ENCODE measurements at places on chromosomes 6 and 20.

GRCh38 chr20:23285536-23285935 lies 65.1 kb upstream of the NXT1 start:
- DNase-seq = no peak

GRCh38 chr6:11155589-11155988 lies 44.1 kb upstream of the ERVFRD-1 start:
- no peak for DNase-seq

- DNase-seq = peak; percentile 32
Measured at GRCh38 chr6:11854408-11855165, 76.0 kb upstream of the ADTRP start.

DNA sequence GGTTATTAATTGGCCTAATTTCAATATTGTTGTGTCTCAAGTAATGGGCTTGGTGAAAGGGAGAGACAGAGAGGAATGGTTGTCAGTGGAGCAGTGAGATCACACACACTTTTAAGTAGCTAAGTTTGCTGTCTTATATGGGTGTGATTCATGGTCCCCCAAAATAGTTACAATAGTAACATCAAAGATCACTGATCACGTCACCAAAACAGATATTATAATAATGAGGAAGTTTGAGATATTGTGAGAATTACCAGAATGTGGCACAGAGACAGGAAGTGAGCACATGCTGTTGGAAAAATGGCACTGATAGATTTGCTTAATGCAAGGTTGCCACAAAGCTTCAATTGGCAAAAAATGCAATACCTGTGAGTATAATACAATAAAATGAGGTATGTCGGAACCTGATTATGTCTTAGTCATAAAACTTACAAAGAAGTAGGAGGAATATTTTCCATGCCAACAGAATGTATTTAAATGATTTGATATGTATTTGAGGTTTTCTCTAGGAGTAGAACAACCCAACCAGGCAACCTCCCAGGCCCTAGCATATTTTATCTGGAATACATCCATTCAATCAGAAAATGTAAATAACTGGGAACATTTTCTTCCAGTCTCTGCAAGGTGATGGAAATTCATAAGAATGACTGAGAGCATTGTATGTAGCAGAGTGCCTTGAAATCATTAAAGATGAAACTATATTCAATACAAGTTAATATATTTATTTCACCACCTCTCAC lies 167.8 kb downstream of the CARMIL1 start:
- no peak for DNase-seq

DNA sequence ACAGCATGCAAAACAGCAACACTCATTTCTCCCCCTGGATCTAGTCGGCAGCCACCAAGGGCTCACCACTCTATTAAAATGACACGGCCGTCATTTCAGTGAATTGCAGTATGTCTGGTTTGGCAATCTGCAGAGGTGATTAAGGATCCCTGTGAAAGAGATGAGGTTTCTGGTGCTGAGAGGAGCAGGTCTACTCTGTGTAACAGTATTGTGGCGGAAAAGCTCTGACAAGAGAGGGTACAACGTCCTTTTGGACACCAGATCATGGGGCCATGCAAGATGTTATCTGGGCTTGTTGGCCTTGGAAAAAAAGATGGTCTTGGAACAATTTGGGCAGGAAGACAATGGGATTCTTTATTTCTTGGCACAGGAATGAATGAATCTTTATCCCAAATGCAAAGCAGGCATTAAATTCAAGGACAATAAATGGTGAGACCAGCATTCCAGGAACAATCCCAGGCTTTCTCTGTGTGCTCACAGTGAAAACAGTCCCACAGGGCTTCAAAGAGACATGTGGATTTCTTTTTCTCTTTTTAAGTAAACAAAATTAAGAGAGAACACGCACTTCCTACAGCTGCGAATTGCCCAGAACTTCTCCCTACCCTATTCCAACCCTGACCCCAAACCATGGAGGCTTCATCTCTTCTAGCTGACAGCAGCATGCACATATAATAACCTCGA lies 33.7 kb upstream of the ADGRF1 start:
- DNase-seq = no peak

Data from fibroblast of skin of left quadriceps (primary cell).